ENCODE measurements at places on chromosomes 12 and 14. TPM values are rescaled to one million over a fixed set of nuclear protein-coding genes. Genes with fewer than 3 reads are reported as not detected.

The TSPAN19 gene
- not detected for total RNA-seq

The PTPRQ gene
- total RNA-seq: 0.16 TPM

The ARHGEF25 gene
- 14.4 TPM for total RNA-seq

The FOXN4 gene
- not detected for total RNA-seq

The SPATA7 gene
- 2.8 TPM for total RNA-seq

The ADAM21 gene
- total RNA-seq: not detected

The KERA gene
- not detected for total RNA-seq

The LIN7A gene
- 7.9 TPM for total RNA-seq

The ZDHHC22 gene
- 0.14 TPM for total RNA-seq

The KRT80 gene
- 0.14 TPM for total RNA-seq

DNA sequence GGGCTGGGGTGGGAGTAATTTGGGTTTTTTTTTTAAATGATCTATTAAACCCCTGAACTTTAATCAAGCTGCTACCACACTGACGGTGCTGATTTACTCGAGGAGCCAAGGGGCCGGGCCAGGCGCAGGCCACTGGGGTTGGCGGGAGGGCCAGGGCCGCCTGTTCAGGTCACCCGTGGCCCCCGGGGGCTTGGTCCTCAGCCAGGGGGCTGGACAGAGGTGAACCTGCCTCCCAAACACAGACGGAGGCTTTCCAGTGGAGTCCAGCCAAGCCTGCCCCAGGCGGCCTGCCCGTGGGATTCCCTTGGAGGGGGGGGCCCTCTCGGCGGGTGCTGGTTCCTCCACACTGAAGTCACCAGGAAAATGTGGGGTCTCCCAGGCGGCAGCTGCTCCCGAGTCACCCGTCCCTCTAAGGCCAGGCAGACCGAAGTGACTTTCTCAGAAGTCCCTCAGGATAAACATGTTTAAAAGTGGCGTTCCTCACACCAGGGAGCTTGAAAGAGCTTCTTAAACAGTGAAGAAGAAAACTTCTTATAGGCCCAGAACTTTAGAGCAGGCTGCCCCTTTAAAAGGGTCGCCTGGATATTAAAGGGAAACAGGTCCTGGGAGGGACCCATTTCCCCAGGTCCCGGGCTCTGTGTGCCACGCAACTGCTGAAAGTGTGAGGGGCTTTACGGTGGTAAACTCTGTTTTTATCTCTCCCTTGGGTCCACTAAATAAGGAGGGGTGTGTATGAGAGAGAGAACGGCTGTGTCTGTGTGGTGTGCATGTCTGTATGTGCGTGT, 167.2 kb upstream of the GSC start:
- peak; percentile 11 for DNase-seq

GRCh38 chr14:51002406-51002999, 58.2 kb upstream of the PYGL start:
- DNase-seq: no peak

- no peak for DNase-seq
Observed at GRCh38 chr14:38850664-38851063, 252.4 kb downstream of the SEC23A start.

DNA sequence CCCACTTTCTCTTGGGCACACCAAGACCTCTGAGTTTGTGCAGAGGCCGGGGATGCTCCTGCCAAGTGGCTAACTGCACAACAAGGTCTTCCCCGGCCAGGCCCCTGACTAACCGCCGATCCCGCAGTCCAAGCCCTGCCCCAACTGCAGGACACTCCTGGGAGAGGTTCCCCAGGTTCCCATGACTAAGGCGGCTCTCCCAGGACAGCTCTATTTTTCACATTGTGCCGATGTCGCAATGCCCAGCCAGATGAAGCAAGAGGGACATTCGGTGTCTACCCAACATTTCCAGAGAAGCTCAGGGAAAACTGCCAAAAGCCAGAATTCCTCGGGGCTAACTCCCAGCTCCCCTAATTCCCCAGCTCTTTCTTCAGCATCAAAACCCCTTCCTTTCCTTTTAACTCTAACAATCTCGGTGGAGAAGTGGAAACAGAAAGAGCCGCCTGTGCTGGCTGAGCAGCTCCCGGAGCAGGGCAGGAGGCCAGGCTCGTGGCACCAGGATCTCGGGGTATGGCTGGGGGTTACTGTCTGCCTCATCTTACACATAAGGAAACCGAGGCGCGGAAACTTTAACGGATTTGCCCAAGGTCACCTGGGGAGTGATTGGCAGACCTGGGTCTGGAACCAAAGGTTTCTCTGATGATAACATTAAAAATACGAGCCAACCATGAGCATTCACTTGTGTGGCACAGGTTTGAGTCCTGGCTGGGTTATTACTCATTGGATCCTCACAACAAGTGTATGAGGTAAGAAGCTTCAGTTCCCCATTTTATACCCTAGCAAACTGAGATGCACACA, 318.2 kb downstream of the BCL11B start:
- DNase-seq: peak; percentile 59

DNA sequence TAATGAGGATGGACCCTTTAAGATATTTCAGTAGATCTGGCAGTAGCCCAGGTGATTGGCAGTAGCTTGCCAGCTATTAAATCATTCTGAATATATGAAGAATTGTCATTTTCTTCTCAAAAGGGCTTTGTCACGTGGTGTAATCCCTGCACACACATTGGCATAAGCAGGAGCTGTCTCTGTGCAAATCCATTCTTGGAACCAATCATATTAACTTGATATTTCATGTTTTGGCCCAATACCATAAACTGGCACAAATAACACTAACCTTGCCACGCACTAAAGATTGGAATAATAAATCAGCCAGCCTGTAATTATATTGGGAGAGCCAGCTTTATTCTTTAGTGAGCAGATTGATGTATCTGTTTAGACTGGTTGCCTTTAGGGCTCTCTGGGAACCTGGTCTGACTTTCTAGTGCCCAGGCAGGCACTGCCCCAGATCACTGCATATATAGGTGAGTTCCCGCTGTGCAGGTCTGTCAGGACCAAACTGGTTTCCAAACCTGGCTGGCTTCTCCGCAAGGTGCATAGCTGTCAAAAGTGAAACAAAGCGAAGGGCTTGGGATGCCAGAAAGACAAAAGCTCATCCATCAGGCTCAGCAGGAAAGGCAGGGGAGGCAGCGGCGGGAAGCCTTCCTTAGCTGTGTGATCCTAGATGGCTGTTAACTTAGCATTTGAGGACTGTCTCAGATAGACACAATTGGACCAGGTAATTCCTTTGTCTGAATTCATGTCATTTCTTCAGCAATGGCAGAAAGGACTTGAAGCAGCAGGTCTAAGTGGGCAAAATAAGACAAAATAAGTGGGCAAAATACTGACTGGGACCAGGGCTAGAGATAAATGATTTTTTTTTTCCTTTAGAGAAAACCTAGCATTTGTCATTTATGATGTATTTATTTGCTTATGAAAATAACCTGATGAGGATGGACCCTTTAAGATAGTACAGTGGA, 128.8 kb upstream of the DYRK2 start:
- DNase-seq: no peak

DNA sequence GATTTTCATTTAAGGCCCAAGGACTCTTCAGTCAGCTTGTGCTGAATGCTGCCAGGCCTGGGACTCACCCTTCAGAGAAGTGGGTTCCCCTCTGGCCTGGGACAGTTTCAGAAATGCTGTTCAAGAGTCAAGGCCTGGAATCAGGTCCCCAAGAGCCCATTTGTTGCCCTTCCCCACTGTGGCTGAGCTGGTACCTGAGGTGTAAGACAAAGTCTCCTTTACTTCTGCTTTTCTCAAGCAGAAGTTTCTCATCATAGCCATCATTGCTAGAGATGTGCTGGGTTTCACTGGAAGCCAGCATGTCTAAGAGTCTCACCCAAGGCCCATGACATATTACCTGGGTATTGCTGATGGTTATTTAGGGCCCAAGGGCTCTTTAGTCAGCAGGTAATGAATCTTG, 8.9 kb downstream of the FANCM start:
- DNase-seq: no peak

- no peak for DNase-seq
Observed at GRCh38 chr12:59166457-59166856, 246.2 kb upstream of the LRIG3 start.

DNA sequence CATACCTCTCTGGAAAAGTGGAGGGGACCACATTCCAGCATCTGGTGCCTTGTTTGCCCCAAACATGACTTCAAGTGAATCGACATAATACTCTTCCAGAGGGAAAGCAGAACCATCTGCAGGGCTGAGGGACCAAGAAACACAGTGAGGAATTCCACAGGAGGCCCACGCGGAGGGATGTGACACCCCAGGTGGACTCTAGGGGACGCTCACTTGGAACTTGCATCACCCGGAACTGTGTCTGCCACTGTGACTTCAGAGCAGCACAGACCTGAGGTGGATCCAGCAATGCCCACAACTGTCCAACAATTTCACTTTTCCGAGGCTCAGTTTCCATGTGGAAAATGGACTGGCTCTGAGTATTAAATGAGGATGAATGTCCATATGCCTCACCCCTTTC, 14.3 kb upstream of the CLMN start:
- no peak for DNase-seq

GRCh38 chr12:27185234-27186021, 58.7 kb upstream of the STK38L start:
- DNase-seq: no peak

DNA sequence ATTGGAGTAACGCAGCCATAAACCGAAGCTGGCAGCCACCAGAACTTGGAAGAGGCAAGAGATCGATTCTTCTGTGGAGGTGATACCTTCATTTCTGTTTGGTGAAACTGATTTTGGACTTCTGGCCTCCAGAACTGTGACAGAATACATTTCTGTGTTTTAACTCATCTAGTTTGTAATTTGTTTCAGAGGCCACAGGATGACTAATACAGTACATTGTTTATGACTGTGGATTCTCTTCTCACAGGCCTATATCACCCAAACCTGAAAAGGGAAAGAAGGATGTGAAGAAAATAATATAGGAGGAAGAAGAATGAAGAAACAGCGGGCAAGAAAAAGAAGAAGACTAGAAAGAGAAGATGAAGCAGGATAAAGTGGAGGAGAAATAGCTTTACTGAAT, 263.8 kb upstream of the DIO2 start:
- no peak for DNase-seq

GRCh38 chr12:68529466-68529865, 81.2 kb upstream of the RAP1B start:
- DNase-seq: no peak

DNA sequence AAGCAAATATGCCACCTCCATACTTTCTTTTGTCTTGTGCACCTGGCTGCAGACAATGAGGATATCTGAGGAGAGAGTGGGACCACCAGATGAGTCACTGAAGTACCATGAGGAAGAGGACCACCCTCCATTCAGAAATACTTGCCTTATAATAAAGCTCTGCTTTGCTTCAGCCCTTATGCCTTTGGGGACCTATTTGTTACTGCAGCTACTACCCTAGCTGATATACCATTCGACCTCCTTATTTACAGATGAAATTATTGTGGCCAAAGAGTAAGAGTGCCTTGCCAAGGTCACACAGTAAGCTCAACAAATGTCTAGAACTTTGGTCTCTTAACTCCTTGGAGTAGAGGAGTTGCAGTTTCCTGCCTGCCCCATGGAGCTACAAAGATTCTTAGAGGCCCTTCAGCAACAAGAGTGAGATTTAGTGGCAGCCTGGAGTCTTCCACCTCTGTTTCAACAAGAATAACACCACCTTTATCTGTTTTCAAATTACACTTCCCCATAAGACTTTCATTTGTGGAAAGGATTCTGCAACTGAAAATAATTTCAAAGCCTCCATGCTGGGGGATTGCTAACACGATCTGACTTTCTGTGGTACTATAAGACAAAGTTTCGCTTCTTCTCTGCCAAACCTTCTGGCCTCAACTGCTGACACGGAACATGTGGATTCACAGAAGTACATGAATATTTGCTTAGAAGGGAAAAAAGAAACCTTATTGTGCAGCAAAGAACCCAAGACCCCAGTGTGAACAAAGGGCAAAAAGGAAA, 3.6 kb downstream of the CMKLR1 start:
- DNase-seq: no peak

GRCh38 chr14:101467181-101467926, 93.9 kb upstream of the DIO3 start:
- DNase-seq: no peak

DNA sequence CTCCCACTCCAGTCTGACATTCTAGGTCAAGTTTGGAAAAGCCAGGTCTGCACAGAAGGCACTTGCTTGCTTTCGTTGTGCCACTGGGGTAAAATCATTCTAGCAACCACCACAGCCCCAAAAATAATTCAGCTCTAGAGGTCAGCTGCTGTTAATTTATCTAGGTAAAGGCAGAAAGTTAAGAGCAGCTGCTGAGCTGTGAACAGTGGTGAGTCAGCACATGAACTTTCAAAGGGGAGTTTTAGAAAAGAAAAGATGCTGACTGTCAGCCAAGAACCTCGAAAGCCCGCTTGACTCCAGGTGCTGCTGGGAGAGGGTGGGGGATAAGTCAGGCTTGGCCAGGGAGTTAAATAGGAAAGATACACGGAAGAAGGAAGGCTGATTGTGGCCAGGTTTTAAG, 12.7 kb downstream of the CCDC197 start:
- DNase-seq: no peak

GRCh38 chr14:30925254-30925653, 50.9 kb downstream of the COCH start:
- no peak for DNase-seq

DNA sequence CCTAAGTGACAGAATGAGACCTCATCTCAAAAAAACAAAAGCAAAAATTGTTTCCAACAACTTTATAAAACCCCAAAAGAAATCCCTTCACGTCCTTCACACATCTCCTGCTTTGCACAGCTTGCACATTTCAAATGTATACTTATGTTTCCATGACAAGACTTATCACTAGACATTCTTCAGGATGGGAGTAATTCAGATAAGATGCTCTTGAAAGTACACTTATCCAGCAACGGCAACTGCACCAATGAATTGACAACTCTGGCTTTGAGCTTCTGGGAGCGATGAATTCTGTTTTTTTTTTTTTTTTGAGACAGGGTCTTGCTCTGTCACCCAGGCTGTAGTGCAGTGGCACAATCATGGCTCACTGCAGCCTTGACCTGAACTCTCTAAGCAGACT, 30.8 kb upstream of the AKAP5 start:
- no peak for DNase-seq

All from transverse colon (tissue), 4 donors.